ENCODE measurements at places on chromosomes 12 and 14. TPM values are rescaled to one million over a fixed set of nuclear protein-coding genes. Genes with fewer than 3 reads are reported as not detected.

LIN7A gene
- total RNA-seq, result 6.6 TPM

SYCP3 gene
- total RNA-seq, result 0.18 TPM

KLRC4 gene
- total RNA-seq, result not detected

RAB15 gene
- total RNA-seq, result 3.8 TPM

TAS2R7 gene
- not detected for total RNA-seq

DNA sequence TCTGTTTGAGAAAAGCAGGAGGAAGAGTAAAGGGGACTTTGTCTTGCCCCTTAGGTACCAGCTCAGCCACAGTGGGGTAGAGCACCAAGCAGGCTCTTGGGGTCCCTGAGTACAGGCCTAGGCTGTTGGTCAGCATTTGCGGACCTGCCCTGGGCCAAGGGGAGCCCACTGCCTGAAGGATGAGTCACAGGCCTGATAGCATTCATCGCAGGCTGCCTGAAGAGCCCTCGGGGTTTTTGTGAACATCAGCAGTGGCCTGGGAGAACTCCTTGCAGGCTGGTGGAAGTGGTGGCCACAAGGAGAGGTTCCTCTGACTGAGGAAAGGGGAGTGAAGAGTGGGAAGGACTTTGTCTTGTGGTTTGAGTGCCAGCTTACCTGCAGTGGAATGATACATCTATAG, 25.0 kb upstream of the P2RX7 start:
- no peak for DNase-seq

- no peak for DNase-seq
Measured at GRCh38 chr14:68857516-68858070, 64.7 kb upstream of the ZFP36L1 start.

DNA sequence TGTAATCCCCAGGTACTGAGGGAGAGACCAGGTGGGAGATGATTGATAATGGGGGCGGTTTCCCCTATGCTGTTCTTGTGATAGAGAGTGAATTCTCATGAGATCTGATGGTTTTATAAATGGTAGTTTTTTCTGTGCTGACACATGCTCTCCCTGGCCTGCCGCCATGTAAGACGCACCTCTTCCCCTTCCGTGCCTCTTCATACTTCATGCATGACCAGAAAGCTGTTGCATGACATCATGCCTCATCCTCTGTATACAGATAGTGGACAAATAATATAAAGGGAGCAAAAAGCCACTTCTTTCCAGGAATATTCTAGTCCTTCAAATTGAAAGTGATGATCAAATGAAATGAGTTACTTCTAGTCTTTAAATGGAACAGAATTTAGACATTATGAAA, 47.3 kb upstream of the LRIG3 start:
- DNase-seq, result peak; percentile 36

GRCh38 chr12:23093488-23093887, 468.5 kb downstream of the ETNK1 start:
- DNase-seq, result peak; percentile 24

DNA sequence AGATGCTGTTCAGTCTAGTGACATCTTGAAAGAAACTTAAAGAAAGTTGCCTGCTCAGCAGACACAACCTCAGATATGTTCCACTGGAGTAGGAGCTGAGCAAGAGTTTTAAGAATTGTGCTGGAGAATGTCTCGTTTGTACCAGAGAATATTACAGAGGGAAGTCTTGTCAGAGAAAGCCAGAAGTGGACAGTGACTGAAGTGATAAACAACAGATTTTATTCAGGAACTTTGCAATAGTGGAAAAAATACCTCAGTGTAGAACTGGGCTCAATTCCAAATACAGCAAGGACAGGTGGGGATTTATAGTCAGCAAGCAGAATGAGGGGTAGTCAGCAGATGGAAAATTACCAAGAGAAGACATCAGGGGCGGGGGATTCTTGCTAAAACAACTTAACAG, 18.6 kb downstream of the ZDHHC17 start:
- DNase-seq, result no peak

- no peak for DNase-seq
Measured at GRCh38 chr12:27814411-27814810, 34.4 kb upstream of the MANSC4 start.

DNA sequence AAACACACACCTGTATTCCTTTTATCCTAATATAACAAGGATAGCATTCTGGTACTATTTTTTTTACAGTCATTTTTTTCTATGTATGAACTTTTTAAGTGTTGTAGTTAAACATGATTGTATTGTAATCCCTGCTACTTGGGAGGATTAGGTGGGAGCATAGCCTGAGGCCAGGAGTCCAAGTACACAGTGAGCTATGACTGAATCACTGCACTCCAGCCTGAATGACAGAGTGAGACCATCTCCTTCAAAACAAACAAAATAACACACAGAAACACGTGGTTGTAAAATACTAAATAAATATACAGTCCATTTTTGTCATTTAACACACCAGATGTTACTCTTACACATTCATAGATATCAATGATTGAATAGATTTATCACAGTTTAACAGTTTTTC, 56.9 kb downstream of the MAP4K5 start:
- DNase-seq, result no peak

DNA sequence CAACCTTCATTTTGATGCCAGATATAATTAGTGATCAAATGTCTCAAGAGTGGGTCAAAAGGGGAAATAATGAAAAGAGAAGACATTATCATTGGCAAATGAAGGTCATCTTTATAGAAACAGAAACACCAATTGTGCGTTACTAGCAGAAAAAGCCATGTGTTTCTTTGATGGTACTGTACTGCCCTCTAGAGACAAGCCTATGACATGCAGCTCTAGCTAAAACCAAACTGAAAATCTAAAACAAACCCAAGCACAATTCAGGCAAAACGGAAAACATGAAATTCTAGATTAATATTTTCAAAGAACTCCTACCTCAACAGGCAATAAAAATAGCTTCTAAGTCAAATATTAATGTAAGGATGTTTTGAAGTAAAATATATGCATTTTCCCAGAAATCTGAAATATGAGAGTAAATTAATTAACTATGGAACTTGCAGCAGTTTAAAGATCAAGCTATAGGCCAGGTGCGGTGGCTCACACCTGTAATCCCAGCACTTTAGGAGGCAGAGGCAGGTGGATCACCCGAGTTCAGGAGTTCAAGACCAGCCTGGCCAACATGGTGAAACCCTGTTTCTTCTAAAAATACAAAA, 115.4 kb downstream of the KLHL28 start:
- DNase-seq, result peak; percentile 73

- DNase-seq, result no peak
Measured at GRCh38 chr14:22415605-22415959, 173.4 kb downstream of the DAD1 start.

DNA sequence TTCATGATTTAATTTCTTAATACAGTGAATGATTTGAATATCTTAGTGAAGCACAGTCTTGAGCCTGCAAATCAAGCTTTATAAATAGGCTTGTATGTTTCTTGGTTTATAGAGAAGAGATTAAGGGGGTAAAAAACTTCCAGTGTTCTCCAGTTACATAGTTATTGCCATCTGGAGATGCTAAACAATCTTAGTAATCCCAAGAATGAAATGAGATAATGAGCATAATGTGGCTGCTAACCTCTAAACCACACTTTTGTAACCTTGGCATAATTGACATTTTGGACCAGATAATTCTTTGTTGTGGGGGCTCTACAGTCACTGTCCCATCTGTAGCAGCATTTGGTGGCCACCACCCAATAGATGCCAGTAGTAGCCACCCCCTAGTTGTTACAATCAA, 316.8 kb downstream of the CCDC91 start:
- DNase-seq, result peak; percentile 67

DNA sequence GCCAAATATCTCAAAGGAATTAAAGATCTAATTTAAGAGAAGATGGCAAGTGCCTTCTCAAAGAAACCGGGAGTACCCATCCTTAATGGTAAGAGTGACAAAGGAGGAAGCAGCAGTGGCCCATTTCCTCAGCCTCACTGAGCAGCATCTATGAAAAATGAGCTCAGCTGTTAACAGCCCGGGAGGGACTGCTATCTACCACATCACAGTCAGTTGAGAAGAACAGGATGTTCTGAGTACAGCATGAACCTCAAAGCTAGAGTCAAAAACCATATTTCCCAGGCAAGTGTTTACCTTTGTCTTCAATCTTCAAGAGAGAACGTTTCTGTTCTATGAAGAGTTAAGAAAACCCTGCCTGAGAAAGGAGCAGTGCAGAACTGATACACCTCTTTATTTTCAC, 115.0 kb downstream of the BTG1 start:
- peak; percentile 21 for DNase-seq

- peak; percentile 60 for DNase-seq
Measured at GRCh38 chr14:35814371-35815005, 5.4 kb upstream of the RALGAPA1 start.

- DNase-seq, result peak; percentile 91
Measured at GRCh38 chr14:91996948-91997371, 42.9 kb downstream of the TRIP11 start.

GRCh38 chr14:54606178-54606577, 39.2 kb downstream of the SAMD4A start:
- no peak for DNase-seq

GRCh38 chr12:92570056-92570753, 132.6 kb upstream of the PLEKHG7 start:
- peak; percentile 93 for DNase-seq

DNA sequence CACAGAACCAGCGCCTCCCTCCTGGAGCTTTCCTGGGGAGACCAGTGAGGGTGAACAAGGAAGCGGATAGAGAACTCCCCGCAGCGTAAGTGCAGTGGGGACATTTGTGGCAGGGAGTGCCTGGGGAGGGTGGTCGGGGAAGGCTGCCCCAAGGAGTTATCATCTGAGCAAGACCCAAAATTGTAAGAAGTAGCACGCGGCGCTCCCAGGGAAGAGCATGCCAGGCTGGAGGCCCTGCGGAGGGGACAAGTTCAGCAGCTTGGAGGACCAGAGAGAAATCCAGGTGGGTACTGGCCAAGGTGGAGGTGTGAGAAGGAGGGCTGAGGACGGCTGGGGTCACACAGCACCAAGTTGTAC, 46.2 kb upstream of the RIMBP2 start:
- no peak for DNase-seq

- DNase-seq, result no peak
Measured at GRCh38 chr12:91056488-91056887, 1.3 kb downstream of the KERA start.

DNA sequence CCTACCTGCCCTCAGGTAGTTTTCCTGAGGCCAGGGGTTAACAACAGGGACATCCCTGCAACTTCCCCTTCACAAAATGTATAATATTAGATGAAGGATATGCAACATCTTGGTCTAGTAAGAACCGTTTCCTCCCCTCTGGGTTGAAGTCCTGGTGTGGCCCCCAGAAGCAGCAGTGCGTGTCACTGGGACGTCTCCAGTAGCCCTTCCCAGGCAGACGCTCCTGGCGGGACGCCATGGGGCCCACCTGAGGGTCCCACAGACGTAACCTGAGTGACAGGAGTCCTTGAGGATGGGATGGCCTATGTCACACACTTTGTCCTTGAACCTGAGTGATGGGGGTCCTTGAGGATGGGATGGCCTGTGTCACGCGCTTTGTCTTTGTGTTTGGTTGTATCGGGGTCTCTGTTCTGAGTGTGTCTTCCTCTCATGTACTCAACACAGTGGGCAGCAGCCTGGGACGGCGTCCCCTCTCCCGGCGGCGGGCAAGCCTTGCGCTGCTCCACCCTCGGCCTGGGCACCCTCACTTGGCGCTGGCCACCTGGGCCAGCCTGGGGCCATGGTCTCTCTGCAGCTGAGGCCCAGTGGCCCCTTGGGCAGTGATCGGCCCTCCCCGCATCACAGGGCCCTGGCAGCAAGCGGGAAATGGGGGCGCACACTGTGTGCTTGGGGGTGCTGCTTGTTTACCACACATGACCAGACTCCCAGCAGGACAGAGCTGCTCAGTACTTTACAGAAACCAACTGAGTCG, 14.3 kb upstream of the AMN start:
- no peak for DNase-seq

GRCh38 chr14:53668897-53669296, 287.7 kb downstream of the BMP4 start:
- no peak for DNase-seq

DNA sequence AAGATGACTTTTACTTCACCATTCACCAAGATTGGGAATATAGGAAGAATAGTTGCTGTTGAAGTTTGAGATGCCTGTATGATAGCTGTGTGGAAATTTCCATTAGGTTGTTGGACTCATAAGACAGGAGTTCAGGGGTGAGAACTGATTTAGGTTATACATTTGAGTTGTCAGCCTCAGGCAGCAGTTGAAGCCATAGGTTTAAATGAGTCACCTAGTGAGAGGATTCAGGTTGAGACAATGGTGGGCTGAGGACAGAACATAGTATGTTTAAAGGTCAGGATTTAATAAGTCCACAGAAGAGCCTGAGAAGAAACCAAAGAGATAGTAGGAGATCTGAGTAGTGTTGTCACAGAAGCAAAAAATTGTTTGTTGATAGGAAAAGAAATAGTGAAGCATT, 63.6 kb upstream of the MON2 start:
- no peak for DNase-seq

DNA sequence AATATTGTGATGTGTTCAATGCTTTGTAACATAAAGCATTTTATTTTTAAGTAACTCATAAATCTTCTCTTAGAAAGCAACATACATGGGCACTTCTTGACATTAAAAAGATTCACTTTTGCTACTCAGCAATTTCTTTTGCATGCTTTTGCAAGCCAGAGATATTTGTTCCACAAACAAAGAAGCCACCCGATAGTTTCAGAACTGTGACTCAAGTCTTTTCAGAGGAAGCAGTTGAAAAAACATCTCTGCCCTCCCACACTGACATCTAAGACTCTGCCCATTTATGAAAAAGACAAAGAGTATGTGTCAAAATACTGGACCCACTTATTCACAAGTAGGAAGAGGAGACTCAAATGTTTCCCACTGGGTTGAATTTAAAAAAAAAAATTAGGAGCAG, 7.5 kb downstream of the APPL2 start:
- peak; percentile 58 for DNase-seq

- DNase-seq, result no peak
Measured at GRCh38 chr14:104524726-104525125, 54.8 kb upstream of the C14orf180 start.

DNA sequence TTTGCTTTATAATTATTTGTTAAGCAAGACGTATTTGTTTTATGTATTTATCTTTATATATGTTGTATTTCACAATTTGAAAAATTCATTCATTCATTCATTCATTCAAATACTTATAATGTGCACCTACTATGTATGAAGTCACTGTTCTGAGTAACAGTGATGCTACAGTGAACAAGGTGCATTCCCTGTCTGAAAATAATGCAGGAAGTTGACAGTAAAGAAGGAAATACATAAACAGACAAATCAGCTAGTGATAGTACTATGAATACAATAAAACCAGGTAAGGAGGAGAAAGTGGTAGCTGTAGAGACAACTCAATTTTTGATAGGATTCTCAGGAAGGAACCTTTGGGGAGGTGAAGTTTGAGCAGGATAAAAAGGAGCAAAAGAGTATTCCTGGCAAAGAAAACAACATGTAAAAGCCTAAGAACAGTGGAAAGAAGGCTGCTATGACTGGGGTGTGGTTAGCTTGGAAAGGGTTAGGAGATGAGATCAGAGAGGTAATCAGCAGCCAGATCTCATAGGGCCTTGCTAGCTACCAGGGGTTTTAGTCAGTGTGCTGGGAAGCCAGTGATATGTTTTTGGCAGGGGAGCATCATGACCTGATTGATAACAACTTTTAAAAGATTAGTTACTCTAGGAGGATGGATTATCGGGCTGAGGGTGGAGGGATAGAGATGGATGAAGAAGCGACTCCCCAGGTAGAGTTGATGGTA, 17.4 kb downstream of the BICDL1 start:
- DNase-seq, result no peak

Data from fibroblast of the aortic adventitia (primary cell).